ENCODE measurements at places on chromosomes 16 and 17.

DNA sequence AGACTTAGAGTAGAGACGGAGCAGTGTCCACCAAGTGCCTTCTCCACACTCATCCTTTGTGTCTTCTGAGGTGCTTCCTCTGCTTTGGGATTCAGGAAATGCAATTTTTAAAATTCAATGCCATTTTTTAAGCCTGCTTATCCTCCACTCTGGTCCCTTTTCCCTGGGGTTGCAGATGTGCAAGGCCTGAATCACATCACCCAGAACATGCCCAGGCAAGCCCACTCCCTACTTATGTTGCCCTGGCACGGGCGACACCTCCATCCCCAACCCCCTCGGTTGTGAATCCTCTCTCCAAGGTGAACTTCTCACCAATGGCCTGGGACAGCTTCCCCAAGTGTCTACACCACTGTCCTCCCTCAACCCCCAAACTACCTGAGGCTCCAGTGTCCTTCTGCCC, 116.2 kb downstream of the C17orf67 start:
- DNase-seq = no peak

- no peak for DNase-seq
Observed at GRCh38 chr17:63774969-63775265, 947 bp downstream of the DDX42 start.

DNA sequence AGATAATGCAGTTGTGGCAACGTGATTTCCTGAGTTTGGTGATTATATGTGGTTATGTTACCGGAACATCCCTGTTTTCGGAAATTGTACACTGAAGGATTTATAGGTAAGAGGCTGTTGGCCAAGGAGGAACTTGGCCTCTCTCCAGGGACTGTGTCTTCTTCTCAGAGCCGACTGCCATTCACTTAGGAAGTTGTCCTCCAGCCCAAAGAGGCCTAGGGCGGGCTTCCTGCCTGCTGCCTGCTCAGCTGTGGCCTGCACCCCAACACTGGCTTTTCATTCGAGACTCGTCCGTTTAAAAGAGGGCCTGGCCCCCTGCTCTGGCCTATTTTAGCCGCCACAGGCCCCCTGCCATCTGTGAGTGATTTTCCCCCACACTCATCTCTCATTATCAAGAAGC, 64.3 kb downstream of the ZDHHC7 start:
- no peak for DNase-seq

GRCh38 chr16:65532258-65532657, 410.4 kb upstream of the CDH11 start:
- DNase-seq = no peak

DNA sequence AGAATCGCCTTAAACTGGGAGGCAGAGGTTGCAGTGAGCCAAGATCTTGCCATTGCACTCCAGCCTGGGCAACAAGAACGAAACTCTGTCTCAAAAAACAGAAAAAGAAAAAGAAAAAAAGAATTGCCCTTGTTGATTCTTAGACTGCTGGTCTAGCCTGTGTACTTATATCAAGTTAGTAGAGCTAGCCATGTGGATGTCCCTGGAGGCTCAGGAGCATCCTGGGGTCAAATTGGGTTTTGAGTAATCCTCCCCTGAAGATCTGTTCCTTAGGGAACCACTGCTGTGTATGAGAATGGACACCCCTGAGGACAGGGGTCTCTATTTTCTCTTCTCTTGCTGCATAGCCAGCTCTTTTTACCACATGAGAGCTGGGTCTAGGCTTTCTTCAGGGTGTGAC, 21.5 kb downstream of the SLC7A6OS start:
- no peak for DNase-seq

- DNase-seq = peak; percentile 22
Observed at GRCh38 chr17:72376526-72377345, 255.9 kb downstream of the SOX9 start.

GRCh38 chr16:14249291-14250032, 178.3 kb downstream of the MRTFB start:
- DNase-seq = peak; percentile 25

- peak; percentile 55 for DNase-seq
Observed at GRCh38 chr17:64420143-64420670, 28.7 kb upstream of the MILR1 start.

GRCh38 chr16:67719778-67720144, 645 bp upstream of the GFOD2 start:
- no peak for DNase-seq

- DNase-seq = no peak
Observed at GRCh38 chr16:87744750-87745514, 20.9 kb downstream of the KLHDC4 start.

GRCh38 chr17:1201132-1201702, 21.4 kb upstream of the ABR start:
- DNase-seq = no peak

- DNase-seq = no peak
Observed at GRCh38 chr16:66972983-66973382, 11.9 kb downstream of the CES3 start.

DNA sequence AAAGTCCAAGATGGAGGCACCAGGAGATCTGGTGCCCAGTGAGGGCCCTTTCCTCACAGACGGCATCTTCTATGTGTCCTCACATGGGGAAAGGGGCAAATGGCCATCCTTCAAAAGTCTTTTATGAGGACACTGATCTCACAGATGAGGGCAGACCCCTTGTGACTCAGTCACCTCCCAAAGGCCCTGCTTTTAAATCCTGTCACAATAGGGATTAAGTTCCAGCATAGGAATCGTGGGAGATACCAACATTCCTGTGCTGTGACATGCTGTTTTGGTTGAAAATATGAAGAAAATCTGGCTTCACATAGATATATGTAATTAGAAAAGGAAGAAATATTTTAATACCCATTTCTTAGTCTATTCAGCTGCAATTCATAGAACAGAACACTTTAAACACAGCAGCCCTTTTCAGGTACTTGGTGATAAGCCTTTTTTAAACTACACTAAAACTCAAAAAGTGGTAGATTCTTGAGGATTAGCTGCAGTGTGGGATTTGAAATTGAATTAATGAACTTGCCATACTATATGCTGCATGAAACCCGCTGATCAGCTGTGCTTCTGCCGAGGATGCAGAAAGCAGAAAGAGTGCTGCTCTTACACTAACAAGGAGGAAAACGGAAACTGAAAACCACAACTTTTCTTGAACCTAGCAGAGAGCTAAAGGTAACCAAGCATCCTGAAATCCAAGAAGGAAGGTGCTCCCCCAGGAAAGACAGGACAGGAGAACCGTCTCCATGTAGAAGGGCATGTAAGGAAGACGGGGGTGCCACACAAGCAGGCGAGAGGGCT, 32.7 kb downstream of the VPS53 start:
- DNase-seq = no peak

- no peak for DNase-seq
Observed at GRCh38 chr16:66400503-66401380, 26.4 kb upstream of the BEAN1 start.

DNA sequence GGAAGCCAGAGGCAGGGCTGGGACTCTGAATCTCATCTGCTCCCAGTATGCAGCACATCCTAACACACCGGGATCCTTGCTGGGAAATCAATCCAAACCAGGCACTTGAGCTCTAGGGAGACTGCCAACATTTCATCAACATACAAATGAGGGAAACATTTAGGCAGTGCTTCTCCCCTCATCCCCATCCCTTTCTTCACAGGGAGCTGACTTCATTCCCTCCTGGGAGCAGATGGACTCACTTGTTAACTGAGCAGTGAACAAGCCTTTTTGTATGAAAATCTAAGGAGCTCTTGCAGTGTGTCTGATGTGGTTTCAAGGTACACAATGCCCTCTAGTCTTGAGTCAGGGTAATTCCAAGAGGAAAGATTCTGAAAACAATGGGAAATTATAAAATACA, 96.3 kb downstream of the TMEM114 start:
- peak; percentile 5 for DNase-seq

DNA sequence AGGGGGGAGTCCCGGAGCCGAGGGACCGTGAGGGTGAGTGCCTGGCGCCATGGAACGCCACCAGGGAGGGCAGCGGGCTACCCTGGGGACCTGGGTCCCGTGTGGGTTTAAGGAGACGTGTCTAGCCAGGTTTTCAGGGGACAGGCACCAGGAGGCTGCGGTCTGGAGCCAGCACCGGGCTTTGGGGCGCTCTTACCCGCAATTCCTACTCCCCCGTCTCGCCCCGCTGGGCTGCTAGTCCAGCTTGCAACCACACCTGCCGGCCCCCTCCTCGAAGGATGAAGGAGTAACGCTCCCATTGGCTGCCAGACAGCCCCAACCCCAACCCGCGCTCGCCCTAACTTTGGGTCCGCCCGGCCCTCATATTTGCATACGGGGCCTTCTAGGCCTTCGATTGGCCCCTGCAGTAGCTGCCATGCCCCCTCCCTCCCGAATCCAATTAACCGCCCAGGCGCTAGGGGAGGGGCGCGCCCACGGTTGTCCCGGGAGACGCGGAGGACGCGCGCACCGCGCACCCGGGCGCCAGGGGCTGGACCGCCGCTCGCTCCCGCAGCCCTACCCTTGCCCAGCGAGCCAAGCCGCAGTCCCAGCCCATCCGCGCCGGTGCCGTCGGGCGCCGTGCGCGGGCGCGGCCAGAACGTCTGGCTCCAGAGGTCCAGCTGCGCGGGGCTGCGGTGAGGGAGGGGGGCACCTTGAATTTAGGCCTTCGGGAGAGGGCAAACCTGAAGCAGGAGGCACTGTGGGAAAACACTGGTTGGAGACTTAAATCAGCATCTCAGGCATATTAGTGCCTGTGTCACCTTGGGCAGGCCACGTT, at the start of gene TTLL6:
Gene TTLL6, minus strand, starts transcription at position 456 of the 817 bp plus-strand sequence. Its CDS starts 157 bp downstream, at position 299.
- no peak for DNase-seq

GRCh38 chr16:28100810-28101532, 37.5 kb upstream of the GSG1L start:
- DNase-seq = no peak

DNA sequence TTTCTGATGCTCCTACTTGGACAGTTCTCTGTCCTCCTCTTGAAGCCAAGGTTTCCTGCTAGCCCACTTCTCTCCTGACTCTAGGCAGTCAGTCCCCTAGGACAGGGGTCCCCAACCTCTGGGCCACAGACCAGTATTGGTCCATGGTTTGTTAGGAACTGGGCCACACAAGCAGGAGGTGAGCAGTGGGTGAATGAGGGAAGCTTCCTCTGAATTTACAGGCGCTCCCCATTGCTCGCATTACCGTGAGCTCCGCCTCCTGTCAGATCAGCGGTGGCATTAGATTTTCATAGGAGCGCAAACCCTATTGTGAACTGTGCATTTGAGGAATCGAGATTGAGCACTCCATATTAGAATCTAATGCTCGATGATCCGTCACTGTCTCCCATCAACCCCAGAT, 55.7 kb downstream of the GNA13 start:
- no peak for DNase-seq

- DNase-seq = no peak
Observed at GRCh38 chr17:47822785-47823184, 1.2 kb upstream of the OSBPL7 start.

- no peak for DNase-seq
Observed at GRCh38 chr16:88711750-88712340, 5.5 kb downstream of the CTU2 start.

GRCh38 chr17:193841-194806, 12.7 kb upstream of the DOC2B start:
- no peak for DNase-seq

- DNase-seq = no peak
Observed at GRCh38 chr16:80210787-80211186, 330.0 kb upstream of the DYNLRB2 start.

GRCh38 chr17:52145476-52145875, 13.0 kb downstream of the CA10 start:
- DNase-seq = no peak

DNA sequence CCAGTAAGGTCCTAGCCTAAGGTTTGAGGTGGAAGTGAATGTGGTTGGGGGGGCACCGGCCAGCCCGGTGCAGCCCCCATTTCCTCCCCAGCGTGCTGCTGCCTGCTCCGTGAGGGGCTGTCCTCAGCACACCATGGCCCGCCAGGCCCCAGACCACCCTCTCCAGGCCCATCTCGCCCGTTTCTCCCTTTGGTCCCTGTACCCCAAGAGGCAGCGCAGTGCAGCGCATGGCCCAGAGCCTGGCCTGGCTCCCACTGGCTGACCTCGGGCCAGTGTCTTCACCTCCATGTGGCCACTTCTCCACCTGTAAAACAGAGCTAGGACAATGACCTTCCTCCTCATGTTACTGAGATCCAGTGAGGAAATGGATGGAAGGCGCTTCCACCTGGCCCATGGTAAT, 170.0 kb upstream of the GSE1 start:
- DNase-seq = no peak

GRCh38 chr16:83967838-83968305, at the start of gene NECAB2:
NECAB2 (plus strand) TSS chr16:83968244; CDS start chr16:83968649, 405 bp downstream.
- DNase-seq = no peak

DNA sequence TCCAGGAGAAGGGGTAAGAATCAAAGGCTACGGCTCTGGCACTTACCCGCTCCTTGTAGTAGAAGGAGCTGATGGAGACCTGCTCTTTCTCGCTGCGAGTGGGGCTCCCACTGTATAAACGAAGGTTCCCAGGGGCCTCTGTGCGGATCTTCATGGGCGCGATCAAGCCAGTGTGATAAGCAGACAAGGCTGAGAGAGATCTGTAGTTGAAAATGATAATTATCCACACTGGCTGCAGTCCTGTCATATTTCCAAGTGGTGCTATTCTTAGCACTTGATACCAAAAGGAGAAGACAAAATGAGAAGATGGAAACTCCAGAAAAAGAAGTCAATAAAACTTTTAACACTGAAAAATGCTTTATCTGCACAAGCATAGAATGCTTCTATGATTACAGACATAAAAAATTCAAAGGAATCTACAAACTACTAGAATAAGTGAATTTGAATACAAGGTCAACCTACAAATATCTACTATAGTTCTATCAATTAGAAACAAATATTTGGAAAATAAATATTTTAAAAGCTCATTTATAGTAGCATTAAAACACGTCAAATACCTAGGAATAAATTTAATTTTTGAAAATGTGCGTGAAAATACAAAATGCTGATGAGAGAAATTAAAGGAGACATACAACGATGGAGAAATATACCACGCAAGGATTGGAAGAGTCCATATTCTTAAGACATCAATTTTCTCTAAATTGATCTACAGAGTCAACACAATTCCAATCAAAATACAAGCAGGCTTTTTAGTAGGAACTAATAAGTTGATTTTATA, 80.8 kb downstream of the WDR59 start:
- DNase-seq = no peak

- DNase-seq = no peak
Observed at GRCh38 chr16:6157806-6158205, 1060.2 kb upstream of the EEF2KMT start.

DNA sequence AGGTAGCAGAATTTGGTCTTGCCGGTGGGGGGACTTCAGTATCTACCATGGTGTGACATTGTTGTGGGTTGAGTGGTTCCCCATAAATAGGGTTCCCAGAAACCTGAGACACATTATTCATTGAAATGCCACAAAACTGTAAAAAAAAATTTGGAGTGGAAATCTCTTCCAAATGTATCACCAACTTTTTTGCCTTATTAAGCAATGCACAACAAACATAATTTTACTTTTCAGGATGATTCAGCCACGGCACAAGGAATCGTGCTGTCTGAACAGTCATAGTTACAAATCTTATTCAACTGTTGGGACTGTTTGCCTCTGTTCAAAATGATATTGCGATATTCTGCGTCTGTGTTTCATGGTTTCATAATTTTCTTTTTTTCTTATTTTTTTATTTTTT, 181.2 kb downstream of the NTN1 start:
- DNase-seq = no peak

- no peak for DNase-seq
Observed at GRCh38 chr17:41687828-41688640, 651 bp upstream of the EIF1 start.

Measured in forelimb muscle (tissue), 1 donor.